ENCODE measurements at places on chromosomes 4 and X.

- DNase-seq = no peak
Observed at GRCh38 chr4:102627831-102628523, 126.8 kb downstream of the NFKB1 start.

DNA sequence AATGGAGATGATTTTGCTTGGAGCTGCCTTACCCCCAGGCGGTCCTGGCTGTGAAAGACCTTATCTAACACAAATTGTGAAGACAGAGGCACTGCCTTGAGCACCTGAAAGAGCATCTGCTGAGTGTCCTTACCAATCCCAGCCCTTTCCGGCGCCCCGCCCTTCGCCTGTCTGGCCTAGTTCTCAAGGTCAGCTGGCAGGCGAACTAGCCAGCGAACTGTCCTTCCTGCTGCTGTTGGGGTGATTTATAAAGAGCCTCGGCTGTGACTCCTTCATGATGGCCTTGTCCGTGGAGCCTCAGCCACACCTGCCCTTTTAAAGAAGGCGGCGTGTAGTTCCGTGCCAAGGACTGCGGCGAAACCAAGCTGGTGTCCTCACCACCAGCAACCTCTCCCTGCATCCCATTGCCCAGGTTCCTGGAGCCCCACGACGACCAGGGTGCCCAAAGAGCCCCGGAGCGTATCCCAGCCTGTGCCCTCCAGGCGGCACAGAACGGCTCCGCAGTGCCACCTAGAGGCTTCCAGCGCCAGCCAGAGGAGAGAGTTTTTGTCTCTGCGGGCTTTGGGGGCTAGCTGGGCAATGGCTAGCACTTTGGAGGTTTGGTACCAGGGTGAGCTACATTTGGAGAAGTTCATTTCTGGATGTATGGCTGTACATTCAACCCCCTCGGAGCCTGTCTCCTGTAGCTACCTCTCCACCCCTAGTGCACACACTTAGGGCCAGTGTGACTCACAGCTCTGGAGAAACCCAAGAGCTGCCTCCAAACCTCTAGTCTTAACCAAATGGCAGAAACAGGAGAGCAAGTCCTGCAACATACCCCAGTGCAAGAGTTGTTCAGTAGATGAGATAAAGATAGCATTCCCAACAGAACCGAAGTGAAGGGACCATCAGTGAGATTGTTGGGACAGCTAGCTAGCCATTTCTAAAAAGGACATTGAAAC lies 36.8 kb upstream of the VMA21 start:
- peak; percentile 26 for DNase-seq

GRCh38 chr4:39541987-39542610 lies 14.9 kb upstream of the UGDH start:
- DNase-seq = no peak

DNA sequence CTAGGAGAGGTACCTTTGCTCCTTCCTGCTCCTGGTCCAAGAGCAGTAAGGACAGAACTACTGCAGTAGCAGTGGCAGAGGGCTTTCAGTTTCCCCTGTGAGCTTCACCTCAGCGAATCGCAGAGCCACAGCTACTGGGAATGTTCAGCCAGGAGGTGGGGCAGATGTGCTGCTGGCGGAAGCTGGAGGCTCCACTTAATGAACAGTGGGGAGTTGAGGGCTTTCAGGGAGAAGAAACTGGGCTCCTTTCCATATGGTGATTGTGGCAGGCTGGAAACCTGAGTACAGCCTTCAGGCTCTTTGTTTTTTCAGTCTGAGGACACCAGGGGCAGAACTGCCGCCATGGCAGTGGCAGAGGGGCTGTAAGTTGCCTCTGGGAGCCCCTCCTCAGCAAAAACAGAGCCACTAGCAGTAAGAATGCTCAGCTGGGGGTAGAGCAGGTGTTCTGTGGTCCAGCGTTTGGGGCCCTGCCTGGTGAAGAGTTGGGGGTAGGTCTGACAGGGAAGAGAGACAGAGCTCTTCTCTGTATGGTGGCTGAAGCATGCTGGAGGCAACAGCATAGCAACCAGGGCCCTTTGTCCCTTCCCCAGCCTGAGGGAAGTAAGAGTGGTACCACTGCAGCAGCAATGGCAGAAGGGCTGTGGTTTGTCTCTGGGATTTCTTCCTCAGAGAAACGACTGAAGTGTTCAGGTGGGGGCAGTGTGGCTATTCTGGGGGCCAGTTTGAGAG lies 106.0 kb upstream of the GRXCR1 start:
- DNase-seq = no peak

DNA sequence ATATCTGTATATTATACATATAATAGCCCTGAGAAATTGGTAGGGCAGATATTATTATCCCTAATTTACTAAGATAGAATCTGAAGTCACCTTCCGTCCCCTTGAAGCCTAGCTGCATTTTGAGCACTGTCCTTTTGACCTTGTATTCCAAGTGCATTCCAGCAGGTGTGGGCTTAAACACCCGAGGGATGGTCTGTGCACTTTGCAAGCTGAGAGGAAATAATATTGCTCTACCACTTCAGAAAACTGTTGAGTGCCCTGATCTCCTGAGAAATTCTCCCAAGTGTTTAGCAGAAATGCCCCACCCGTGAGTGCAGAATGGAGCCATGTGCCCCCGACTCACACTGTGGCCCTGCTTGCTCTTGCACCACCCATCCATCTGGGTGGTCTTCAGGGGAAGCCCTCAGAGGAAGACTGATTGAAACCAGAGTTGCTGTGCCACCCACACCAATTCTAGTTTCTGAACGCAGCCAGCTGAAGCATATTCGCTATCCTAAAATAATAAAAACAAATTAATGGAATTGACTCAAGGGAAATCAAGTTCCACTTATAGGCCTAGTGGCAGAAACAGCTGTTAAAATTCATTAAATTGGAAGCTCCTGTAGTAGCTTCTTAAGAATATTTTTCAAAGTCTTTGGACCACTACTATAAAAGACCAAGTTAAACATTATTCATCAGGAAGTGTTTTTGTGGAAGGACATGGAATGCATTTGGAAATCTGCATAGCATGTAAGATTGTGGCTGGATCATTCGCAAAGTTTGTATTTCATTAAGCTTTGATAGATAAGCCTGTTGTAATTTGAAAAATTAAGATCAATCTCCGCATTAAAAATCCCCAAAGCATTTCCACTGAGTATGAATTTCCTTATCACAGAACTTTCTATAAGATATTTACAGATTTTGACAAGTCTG lies 41.3 kb upstream of the PRKG2 start:
- no peak for DNase-seq

- no peak for DNase-seq
Observed at GRCh38 chrX:22486296-22486695, 213.6 kb downstream of the CBLL2 start.

- DNase-seq = no peak
Observed at GRCh38 chr4:146105464-146105863, 70.1 kb upstream of the LSM6 start.

- no peak for DNase-seq
Observed at GRCh38 chr4:105210916-105211315, 64.2 kb downstream of the TET2 start.

GRCh38 chr4:31106419-31106818 lies 386.2 kb downstream of the PCDH7 start:
- no peak for DNase-seq

- no peak for DNase-seq
Observed at GRCh38 chrX:136780763-136781162, at the start of gene ARHGEF6. Gene ARHGEF6 (minus strand): TSS chrX:136780932. CDS start chrX:136780882, 50 bp downstream.

Measured in GM12892 (cell line).